ENCODE measurements at places on chromosomes 6 and 20.
A peak's percentile ranks its signal among the peaks of the same experiment; 100 is the strongest.

GRCh38 chr6:157227202-157228166 lies 95.8 kb downstream of the TMEM242 start:
- no peak for DNase-seq

- no peak for DNase-seq
Measured at GRCh38 chr6:28615955-28616747, 90.5 kb downstream of the GPX5 start.

GRCh38 chr6:55286824-55287223 lies 40.4 kb upstream of the GFRAL start:
- no peak for DNase-seq

GRCh38 chr6:17390276-17390675 lies 3.1 kb upstream of the CAP2 start:
- no peak for DNase-seq

- no peak for DNase-seq
Measured at GRCh38 chr6:37187321-37188022, 17.5 kb downstream of the PIM1 start.

GRCh38 chr6:35906499-35906846 lies 14.4 kb downstream of the SRPK1 start:
- no peak for DNase-seq

DNA sequence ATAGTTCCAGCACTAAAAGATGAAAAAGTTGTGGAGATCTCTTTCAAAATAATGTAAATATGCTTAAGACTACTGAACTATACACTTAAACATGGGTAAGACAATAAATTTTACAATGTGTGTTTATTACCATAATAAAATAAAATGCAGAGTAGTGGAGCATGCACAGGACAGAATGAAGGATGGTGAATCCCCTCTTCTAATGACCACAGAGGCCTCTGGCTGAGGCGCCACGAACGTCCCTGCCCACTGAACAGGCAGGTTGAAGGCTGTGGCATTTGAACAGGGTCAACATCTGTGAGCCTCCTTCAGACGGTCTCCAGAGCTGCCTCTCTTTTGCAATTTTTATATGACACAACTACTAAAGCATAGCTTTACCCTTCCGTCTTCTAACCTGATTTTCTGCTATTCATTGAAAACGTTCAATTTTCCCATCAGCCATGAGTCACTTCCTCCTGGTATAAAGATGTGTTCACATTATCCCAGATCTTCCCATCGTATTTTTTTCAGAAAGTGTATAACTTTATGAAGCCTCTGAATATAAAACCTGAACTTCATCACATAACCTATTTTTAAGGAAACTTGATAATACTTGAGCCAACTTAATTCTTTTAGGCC lies 37.8 kb downstream of the ADGRF4 start:
- no peak for DNase-seq

GRCh38 chr6:146905181-146905704 lies 299.0 kb upstream of the STXBP5 start:
- DNase-seq: no peak

GRCh38 chr6:45617441-45617840 lies 239.7 kb upstream of the SUPT3H start:
- no peak for DNase-seq

GRCh38 chr6:25417046-25417605 lies 138.0 kb downstream of the CARMIL1 start:
- DNase-seq: no peak

DNA sequence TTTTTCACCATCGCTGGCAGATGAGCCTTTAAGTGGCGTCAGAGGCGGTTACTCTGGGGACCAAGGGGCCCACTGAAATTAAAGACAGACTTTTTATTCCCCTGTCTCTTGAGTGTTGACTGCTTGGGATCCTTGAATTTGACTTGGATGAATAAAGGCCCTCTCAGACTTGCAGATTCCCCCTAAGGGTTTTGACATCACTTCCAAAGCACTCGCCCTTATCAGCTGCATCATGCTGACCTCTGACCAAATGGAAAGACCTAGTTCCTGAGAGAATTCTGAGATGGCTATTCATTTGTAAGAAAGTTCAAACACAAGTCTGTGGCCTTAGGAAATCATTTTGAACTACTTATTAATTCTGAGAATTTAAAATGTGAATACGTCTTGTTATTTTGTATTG lies 13.5 kb upstream of the MOXD1 start:
- DNase-seq: no peak

DNA sequence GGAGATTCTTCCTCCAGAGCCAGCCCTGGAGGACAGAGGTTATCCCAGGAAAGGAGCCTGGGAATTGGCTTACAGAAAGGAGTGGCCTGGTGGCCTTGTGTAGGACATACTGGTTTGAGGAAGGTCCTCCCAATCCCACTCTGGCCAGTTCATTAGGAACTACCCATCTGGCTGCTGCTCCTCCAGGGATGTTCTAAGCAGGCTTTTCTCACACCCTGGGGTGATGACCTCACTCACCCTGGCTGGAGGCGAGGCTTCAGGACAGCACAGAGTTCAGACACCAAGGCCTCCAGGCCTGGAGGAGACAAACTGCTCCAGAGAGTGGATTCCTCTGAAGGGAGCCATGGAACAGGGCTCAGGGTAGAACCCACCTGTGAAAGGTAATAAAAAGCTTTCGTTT lies 8.9 kb downstream of the GNMT start:
- DNase-seq: no peak

- no peak for DNase-seq
Measured at GRCh38 chr6:129146902-129147301, 264.0 kb downstream of the LAMA2 start.

- no peak for DNase-seq
Measured at GRCh38 chr6:118812970-118813369, 81.0 kb upstream of the ASF1A start.

DNA sequence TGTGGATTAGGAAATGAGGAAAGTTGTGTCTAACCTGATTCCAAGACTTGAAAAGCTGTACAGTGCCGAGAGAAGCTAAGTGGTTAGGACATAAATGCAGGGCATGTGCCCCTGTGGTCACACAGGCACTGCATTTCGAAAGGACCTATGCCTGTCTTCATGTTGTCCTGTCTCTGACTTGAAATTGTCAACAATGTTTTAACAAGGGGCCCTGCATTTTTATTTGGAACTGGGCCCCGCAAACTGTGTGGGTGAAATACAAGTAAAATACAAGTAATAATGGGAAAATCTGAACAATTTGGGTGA lies 38.8 kb downstream of the MRS2 start:
- no peak for DNase-seq

GRCh38 chr20:15005300-15005986 lies 668.0 kb upstream of the FLRT3 start:
- DNase-seq: no peak

DNA sequence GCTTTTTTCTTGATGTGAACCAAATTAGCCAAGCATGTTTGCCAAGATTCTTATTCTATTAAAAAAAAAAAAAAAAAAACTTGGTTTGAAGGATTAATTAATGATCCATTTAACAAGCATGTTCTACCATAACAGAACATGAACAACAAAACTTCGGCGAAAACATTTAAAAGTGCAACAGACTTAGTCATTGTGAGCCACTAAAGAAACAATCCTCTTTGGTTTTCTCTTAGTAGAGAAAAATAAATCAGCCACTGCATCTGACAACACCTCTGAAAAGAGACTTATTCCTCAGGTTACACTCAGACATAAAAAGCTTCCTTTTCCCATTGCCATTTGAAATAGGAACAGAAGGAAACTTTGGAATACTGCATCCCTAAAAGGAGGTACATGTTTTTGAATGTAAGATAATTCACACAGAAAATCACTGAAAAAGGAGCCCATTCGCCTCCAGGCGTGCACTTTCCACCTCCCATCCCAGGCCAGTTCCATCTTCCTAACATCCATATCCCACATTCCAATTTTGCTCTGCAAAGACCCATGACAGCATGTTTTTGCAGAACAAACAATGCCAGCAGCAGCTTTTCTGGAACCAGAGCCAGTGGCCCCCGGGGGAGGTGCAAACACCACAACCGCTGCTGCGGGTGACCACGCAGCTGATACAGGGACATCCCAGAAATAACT lies 79.5 kb downstream of the ZMYND8 start:
- DNase-seq: no peak

DNA sequence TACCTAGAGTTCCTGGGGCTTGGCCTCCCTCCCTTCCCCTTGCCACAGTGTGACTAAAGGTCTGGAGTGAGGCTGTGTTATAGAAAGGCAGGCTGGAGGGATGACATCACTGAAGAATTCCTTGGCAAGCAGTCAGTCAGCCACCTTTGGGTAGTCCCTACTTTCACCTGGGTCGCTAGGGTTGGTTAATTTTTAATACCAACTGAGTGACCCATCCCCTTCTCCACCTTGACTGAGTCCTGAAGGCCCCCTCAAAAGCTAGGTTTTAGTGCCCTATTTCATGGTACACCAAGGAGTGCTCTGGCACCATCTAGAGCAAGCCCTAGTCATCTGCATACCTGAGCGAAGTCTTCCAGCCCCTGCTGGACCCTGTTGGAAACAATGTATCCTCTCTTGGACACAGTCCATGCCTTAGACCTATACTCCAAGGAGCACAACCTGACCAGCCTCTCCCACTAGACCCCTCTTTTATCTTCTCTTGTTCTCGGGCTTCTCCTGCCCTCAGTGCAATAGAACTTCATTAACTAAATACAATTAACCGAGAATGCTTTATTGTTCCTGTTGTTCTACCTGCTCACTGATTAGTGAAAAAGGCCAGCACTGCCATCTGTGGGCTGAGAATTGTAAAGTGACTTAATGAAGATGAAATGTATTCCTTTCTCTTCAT lies 44.6 kb downstream of the RIN2 start:
- no peak for DNase-seq

DNA sequence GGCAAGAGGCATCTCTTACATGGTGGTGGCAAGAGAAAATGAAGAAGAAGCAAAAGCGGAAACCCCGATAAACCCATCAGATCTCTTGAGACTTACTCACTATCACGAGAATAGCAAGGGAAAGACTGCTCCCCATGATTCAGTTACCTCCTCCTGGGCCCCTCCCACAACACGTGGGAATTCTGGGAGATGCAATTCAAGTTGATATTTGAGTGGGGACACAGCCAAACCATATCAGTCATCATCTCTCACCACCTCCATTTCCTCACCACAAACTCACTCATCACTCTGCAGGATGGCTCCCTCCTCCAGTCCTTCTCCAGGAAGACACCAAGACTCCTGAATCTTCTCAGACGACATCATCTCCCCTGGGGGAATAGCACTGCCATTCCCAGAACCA lies 25.8 kb upstream of the SLC16A10 start:
- DNase-seq: no peak

DNA sequence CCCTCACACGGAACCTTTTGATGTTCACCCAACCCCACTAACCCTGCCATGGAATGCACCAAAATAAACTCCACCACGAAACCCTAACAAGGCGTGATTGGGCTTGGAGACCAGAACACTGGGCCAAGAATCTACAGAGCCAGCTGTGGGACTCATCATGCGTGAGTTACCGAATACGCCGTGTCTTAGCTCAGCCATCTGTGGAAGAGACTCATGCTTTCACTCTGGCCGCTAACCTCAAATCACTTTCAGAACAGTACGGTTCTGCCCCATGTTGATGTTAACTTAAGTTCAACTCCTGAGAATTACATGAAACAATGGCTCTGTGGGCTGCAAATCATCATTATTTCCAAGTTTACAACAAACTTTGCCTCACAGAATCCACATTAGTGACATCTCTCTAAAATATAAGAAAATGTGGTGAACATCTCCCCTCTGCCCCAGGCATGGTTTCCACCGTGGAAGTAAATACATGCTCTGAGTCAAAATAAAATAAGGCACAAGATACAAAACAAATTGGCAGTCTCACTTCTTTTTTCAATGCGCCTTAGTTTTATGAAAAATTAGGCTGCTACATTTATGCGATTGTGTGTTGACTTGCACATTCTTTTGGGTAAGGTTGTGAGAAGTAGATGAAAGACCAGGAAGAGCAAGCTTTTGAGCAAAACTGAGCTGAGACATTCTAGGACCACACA lies 308.9 kb upstream of the EXOC2 start:
- no peak for DNase-seq

GRCh38 chr6:14822679-14823078 lies 423.2 kb upstream of the JARID2 start:
- no peak for DNase-seq

DNA sequence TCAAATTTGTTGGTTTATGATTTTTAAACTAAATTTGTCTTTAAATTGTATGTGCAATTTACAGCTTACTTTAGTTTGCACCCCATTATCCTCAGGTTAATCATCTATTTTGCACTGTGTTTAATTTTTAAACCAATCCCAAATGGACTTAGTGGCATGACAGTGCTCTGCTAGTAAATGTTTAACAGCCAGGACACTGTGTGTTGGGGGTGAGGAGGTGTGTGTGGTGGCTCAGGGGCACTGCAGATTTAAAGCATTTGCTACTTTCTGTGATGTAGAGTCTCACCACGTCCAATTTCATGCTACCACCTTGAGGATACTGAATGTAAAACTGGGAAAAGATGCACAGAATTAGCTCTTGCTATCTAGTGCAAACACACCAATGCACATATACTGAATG lies 225.7 kb downstream of the HAO1 start:
- DNase-seq: no peak

DNA sequence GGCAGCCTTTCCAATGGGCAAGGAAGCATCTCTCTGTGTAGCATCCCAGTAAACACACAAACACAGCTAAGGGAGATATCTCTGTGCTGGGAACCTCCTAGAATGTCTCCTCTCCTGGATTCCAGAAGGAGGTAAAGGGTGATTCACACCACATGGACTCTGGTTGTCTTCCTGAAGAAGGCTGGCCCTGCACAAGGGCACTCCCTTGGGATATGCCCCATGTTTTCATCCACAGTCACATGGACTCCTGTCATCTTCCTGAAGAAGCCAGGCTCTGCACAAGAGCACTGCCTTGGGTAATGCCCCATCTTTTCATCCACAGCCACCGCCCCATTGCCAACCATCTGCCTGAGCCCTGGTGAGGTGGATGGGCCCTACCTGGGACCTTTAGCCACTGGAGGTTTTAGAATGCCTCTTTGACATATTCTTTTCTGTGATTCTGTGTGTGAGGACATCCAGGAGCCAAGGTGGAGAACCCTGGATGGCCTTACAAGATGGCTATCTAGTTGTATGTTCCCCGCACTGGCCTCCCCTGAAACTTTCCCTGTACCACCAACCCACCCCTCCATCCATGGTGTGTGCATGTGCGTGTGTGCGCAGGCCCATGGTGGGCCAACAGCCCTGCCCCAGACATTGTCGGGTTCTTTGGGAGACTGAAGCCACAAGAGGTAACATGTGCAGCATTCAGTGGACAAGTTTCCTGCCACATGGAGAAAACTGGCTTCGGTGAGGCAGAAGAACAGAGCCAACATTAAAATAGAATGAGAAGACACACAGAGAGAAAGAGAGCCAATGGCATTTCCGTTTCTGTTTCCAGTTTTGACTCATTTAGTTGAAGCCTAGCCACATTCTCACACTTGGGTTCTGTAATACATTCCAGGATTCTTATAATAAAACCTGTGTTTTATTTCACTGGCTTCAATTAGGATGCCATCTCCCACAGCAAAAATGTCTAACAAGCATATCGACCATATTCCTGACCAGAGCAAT lies 110.2 kb upstream of the CST7 start:
- no peak for DNase-seq

- peak; percentile 15 for DNase-seq
Measured at GRCh38 chr6:33812669-33813068, 8.9 kb upstream of the MLN start.

Data from effector memory CD8-positive, alpha-beta T cell (primary cell).